Fibroblast of skin of left biceps (primary cell): ENCODE measurements at places on chromosomes 16 and 17.

DNA sequence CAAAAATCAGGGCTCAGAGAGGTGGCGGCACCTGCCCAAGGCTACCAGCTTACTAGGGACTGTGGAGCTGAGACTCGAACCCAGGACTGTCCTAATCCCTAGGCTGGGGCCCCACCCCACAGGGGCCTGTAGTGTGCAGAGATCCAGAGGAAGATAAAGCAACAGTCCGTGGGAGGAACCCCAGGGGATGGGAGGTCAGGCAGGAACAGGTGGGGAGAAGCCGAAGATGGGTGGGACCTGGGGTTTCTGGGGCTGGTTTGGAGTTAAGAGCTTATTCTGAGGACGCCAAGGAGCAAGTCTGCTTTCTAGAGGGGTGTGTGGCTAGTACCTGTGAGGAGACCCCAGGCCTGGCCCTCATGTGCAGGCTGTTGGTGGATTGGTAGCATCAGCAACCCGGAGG is 14.9 kb downstream of the C16orf74 start:
- no peak for DNase-seq

DNA sequence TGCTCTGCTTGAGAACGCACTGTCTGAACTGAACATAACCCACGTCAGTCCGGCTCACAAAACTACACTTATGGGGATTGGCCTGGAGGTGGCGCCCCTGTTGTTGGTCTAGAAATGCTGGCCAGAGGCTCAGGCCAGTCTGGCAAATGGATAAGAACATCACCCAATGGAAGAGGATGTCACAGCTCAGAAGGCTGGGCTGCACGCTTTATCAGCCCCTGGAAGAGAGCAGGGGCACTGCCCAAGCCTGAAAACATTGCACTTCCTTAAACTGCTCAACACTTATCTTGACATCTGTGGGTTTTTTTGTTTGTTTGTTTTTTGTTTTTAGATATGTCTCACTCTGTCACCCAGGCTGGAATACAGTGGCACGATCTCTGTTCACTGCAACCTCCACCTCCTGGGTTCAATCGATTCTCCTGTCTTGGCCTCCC is 24.8 kb upstream of the BPTF start:
- peak; percentile 16 for DNase-seq

- DNase-seq: no peak
These were observed 462.5 kb upstream of the EEF2KMT start for GRCh38 chr16:5560084-5560483.

DNA sequence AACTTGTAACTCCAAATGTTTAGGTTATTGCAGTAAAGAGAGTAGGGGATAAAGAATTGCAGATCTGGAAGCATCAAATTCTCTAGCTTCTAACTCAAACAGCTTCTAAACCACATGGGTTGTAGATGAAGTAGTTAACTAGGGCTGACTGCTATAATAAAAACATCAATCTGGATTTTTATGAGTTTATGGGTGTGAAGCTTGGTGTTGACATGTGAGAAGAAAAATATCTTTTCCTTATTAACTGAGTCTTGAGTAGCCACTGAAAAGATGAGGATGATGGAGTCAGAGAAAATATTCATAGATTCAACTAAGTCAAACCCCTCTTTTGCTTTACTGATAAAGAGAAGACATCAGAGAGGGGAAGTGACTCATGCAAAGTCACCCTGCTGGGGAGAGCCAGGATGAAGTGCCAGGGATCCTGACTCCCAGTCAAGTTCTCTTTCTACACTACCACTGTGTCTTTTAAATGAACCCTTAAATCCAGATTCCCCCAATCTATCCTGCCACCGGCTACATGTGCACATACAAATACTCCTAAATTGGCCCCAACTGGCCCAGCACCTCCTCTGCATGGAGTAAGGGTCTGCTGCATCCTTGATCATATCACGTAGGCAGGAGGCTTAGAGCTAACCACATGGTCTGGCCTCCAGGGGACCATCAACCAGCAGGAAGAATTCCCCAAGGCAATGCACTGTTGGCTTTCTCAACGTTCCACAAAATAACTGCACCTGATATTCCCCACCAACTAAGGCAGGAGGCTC is 264.0 kb upstream of the CCL2 start:
- DNase-seq: no peak

DNA sequence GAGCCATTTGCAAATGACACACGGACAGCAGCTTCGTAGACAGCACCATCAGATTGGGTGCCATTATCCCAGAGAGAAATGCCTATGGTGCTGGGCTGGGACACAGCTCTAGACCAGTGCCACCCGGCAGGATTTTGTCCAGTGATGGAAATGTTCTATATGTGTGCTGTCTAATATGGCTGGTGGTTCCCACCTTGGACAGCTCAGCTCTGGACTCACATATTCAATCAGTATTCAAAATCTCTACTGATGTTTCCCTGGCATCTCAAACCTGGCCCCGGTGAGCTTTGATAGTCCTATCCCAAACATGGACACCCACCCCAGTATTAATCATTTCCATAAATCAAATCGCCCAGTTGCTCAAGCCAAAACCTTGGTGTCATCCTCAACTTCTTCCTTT is 23.0 kb downstream of the FA2H start:
- DNase-seq: no peak

DNA sequence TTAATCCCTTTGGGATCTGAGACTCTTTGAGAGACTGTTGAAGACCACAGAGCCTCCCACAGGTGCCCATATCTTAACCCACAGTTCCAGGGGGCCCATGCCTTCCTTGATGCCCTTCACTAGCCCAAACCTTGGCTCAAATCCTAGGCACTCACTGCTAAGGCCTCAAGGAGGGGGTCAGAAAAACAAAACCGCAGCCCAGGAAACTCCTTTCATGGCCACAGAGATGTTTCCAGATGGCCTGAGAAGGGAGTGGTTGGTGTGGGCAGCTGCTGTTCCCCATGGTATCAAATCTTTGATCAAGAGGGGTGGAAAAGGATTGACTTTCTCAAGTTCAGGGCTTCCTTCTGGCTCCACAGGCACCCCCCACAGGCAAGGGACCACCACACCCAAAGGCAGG is 44.7 kb downstream of the CDH1 start:
- no peak for DNase-seq

DNA sequence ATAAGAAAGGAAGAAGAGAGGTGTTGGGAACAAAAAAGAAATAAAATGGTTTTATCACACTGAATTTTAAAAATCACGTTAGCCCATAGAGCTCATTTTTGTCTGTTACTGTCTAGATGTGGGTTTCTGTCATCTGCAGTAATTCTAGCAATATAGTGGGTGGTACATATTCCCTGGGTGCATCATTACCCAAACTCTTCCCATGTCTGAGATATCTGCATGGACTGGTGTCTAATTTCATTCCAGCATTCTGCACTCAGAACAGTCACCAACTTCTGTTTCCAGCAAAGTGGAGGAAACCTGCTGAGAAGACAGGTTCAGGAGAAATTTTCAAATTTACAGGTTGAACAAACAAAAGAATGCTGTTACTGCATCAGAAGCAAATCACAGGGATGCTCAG is 263.8 kb downstream of the CDH11 start:
- no peak for DNase-seq

GRCh38 chr17:58232707-58233156 is 5.7 kb upstream of the LPO start:
- DNase-seq: no peak

DNA sequence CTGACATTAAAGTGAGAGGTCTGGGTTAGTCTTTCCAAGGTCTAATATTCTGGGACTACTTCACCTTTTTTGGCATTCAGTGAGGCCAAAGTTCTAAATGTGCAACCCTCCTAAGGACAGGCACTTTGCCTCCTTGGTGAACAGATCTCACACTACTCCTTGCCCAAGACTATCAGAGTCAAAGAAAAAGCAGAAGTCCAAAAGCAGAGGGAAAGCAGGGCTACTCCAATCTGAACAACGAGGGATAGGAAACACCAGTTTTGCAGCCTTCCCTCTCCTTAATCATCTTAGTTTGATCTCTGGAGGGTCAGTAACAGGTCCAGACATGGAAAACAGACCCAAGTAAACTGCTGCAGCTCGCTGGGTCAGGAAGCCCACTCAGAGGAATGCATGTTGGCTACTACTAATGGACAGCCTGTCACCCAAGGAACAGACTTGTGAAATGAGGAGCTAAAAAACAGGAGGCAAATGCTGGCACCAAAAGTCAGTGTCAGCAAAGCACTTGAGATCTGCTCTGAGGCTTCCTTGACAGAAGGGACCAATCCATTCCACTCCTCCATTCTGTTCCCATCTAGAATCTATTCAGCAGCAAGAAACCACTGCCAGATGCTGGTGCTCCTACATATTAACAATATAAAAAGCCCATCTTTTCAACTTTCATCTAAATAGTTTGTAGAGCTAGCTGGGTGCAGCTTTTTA is 29.9 kb downstream of the DCUN1D3 start:
- no peak for DNase-seq

GRCh38 chr16:67444259-67445125 is 13.6 kb downstream of the HSD11B2 start:
- DNase-seq: no peak

- DNase-seq: no peak
These were observed 23.5 kb upstream of the RFFL start for GRCh38 chr17:35086931-35087573.

GRCh38 chr16:10981697-10982216 is 37.4 kb downstream of the CLEC16A start:
- DNase-seq: no peak

GRCh38 chr16:24721830-24722238 is 7.6 kb upstream of the TNRC6A start:
- no peak for DNase-seq

DNA sequence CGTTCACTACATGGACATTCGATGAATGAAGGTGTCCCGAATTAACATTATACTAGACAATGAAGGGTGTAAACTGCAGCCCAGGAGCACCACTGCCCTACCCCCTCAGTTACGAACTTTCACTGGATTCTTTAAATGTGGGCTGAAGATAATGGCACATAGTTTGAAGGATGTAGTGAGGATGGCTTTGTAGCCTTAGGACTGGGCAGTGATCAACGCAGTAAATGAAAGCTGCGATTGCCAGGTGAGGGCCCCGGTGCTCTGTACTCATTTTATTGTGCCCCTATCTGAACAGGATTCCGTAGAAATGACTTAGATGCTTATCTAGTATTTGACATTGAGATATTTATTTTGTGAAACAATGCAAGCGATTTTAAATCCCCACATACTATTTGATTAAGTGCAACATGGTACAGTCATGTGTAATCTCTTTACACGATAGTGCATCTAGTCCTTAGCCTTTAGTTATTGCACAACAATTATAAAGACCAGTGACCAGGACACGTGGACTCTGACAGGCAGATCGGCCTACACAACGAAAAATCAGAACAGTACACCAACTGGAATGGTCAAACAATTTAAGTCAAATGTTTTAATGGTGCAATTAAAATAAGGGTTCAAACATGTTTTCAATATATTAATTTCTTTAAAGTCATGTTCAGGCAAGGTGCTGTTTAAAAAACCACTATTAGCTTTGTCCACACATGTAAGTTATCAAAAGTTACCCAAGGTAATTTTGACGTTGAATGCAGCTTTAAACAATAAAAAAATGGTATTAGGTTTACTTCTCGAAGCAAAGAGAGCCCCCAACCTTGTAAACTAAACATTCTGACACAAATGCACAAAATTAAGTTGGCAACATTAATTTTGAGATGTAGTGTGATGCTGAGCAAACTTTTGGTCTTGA is 17.4 kb upstream of the ERN1 start:
- DNase-seq: no peak

DNA sequence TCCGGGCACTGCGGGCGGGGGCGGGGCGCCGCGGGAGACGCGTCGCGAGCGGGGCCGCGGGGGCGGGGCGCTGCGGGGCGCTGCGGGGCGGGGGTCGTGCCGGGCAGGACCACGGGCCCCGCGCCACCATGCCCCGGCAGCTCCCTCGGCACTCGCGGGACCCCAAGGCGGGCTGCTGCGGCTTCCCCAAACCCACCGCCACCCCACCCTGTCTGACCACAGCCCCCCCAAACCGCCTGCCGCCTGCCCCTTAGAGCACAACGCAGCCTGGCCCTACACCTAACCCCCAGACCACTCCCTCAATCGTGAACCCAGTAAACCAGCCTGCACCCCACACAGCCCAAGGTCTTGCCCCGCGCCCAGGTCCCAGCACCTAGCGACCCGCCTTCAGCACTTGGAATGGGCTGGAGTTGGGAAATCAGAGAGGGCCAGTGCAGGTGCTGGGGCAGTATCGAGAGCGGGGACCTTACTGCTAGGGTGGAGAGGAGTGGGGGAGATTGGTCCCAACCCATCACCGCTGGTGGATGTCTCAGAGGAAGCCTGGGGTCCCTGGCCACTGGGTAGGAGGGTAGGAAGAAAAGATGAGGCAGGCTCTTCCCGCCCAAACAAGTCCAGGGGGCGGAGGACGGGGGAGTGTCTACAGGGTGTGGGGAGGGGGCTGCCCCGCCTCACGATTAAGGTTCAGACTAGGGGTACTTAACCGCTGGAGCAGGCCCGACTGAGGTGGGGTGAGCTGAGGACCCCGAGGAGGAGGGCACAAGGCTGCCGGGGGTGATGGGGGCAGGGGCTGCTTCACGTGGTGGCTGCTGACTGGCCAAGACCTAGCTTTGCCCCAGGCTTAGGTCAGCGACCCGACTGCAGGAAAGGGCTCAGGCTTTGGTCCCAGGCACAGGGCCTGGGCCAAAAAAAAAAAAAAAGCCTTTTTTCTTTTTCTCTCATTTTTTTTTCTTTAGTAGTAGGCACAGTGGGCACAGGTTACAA is 539 bp upstream of the VAMP2 start:
- no peak for DNase-seq

- DNase-seq: no peak
These were observed 117.7 kb upstream of the WSCD1 start for GRCh38 chr17:5952518-5952917.

DNA sequence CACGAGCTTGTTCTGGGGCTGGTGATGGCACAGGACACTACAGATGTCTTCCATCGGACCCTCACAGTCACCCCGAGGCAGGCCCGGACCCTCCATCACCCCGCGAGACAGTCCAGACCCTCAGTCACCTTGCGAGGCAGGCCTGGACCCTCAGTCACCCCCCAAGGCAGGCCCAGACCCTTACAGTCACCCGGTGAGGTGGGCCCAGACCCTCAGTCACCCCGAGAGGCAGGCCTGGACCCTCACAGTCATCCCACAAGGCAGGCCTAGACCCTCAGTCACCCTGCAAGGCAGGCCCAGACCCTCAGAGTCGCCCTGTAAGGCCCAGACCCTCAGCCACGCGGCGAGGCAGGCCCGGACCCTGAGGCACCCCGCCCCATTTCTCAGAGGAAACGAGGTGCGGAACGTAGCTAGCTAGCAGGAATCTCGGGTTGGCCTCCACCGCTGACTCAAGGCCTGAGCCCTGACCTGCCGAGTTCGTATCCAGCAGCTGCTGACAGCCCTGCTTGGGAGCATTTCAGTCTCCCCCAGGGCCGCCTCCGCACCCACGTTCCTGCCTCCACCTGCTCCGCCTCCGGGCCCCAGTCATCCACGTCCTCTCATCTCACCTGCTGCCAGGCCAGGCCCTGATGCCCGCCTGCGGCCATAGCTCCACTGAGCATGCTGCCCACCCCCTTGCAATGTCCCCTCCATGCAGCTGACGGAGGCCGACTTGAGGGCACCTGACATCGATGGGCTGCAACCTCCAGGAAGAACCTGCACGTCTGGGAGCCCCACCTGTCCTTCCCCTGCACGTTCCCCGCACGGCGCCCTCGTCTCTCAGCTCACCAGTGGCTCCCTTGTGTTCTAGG is 28.7 kb downstream of the RPH3AL start:
- no peak for DNase-seq

- no peak for DNase-seq
These were observed 670.7 kb downstream of the MAF start for GRCh38 chr16:78929841-78930240.

GRCh38 chr16:11576427-11577289 is 10.1 kb downstream of the LITAF start:
- no peak for DNase-seq

- no peak for DNase-seq
These were observed 5.9 kb downstream of the MTMR4 start for GRCh38 chr17:58508341-58509067.

GRCh38 chr17:40309949-40310510 is 1.1 kb downstream of the RARA start:
- DNase-seq: no peak
